Head of caudate nucleus (tissue), 42 donors: ENCODE measurements at places on chromosomes 7 and 10.
A peak's percentile ranks its signal among the peaks of the same experiment; 100 is the strongest.

GRCh38 chr10:6713716-6714115, 133.6 kb upstream of the PRKCQ start:
- DNase-seq, result no peak

- DNase-seq, result no peak
Measured at GRCh38 chr10:47268696-47269095, 31.3 kb upstream of the GDF10 start.

DNA sequence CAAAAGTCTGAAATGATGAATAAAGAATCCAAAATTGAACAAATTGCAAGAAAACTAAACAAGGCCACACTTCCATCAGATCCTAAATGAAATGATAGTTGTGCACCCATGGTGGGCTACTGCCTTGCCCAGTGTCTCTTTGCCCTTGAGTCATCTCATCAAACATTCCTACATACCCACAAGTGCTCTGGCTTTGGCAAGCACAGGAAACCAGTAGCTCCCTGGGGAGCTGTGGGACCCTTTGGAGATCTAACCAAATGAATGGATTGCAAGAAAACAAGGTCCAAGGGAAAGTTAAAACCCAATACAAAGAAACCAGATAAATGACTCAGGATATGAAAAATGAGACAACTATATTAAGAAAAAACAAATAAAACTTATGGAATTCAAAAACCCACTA, 129.8 kb upstream of the TMEM229A start:
- no peak for DNase-seq

- no peak for DNase-seq
Measured at GRCh38 chr7:128206747-128207500, 34.2 kb upstream of the LEP start.

DNA sequence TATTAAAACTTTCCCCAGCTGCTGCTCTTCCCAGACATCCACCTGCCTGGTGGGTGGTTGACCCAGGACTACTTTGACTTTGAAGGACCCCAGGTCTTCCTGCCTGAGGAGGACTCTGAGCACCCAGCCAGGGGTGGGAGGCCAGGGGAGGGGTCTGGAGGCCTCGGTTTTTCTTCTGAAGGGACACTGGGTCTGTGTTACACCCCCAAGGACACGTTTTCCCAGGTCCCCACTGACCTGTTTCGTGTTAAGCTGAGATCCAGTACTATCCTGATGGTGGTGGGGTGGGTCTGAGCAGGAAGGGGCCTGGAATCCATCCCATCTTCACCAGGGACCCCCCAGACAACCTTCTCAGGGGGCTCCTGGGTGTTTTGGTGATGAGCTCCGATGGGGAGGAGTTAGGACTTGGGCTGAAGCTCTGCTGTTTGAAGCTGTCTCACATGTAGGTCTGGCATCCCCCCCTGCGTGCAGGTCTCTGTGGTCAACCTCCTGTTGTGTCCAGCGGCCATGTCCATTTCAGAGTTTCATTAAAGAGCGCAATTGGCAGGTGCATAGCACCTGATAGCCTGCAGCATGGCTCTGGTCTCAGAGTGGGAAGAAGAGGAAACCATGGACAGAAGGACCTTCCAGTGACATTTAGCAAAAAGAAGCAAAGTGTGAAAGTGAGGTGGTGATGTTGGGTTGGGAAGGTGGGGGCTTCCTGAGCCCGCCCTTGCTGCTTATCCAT, 3.5 kb downstream of the JAKMIP3 start:
- no peak for DNase-seq

DNA sequence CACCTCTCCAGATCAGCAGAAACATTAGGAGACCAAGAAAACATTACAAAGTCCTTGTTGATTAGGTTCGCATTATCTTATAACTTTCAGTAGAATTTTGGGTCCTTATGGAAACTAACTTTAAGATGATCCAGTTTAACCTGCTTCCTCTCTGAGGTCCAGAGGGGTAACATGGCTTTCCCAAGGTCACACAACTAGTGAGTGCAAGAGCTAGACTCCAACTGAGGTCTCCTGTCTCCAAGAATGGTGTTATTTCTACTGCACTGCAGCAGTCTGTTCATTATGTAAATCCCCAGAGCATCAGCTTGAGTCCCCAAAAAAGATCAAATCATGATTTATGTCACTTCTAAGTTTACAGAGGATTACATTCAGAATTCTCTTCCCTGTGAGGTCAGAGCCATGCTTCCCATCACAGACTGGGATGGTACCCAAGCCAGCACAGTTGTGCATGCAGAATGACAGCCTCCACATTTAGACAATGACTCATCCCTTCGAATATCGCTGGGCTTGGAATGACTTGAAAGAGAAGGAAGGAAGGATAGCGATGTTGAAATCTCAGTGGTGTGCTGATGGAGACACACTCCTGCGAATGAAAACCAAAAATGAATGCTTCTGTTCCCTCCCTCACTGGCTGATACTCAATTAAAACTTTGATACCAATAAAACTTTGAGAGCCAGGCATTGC, 163.1 kb upstream of the PLXNA4 start:
- DNase-seq, result no peak

DNA sequence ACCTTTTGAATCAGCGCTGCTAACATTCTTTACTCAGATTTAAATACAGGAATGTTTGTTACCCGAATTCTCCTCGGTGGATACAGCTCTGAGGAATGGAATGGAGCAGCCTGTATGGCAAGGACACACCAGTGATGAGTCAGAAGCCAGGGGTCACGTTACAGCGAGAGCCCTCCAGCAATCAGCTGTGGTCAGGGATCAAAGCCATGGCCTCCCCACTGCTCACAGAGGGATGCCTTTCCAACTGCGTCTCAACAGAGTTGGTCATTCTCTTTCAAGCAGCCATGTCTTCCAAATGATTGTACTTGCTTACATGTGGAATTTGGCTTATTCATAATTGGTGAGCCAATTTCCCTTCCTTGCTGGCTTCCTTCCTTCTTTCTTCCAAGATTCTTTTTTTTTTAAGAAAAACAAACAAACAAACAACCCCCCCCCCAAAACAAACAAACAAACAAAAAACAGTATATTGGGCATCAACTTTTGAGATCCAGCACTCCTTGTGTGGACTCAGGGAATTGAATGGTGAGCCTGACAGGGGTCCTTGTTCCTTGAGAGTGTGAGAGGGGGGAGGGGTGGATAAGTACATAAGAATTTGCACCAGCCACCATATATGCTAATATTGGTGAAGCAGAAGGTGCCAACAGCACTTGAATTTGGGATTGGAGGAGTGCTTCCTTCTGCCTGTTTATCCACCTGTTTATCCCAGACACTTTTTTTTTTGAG, 100.2 kb downstream of the ATXN7L1 start:
- DNase-seq, result no peak

DNA sequence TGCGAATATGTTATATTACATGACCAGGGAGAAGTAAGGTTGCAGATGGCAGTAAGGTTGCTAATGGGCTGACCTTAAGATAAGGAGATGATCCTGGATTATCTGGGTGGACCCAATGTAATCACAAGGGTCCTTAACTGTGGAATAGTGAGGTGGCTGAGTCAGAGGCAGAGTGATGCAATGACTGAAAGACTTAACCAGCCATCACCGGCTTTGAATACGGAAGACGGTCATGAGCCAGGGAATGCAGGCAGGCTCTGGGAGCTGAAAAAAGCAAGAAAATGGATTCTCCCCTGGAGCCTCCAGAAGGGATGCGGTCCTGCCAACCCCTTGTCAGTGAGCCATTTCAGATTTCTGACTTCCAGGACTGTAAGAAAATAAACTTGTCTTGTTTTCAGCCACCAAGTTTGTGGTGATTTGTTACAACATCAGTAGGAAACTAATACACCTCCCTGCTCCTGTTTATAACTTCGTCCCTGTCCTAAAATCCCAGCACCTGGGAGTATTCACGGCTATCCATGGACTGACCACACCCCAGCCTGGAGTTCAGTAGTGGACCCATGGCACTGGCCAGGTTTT, 4.6 kb upstream of the C10orf95 start:
- DNase-seq, result no peak

- DNase-seq, result no peak
Measured at GRCh38 chr7:45596665-45597095, 22.5 kb downstream of the ADCY1 start.

DNA sequence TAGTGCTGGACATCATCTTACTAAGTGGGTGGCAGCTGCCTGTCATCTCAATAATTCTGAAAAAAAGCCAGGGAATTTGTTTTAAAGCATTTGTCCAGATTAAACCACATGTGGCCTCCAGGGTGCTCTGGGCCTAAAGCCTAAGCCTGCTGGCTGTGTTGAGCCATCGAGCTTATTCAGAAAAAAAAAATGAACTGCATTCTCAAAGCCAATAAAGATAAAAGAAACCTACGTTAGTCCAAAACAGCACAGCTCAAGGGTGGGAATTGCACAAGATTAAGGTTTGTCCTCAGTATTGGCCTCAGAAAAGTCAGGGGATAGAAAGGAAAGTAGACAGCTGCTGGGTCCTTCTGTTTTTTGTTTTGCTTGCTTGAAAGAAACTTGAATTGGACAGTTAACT, 22.6 kb upstream of the PRTFDC1 start:
- DNase-seq, result no peak

DNA sequence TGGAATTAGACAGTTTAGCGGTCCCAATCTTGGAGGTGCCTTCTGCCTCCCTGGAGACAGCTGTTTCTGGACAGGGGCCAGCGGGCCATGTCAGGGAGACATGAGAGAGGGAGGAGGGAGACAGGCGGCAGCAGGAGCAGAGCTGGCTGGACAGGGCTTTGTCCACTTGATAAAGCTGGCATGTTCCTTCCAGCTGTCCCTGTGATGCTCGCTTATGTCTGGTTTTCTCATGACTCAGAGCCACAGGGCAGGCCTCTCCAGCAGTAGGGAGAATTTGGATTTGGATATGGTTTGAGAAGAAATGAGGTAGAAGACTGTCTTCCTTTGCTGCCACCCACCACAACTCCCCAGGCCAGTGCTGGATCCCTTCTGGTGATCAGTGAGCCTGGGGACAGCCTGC, 51.7 kb upstream of the SORCS3 start:
- DNase-seq, result no peak

DNA sequence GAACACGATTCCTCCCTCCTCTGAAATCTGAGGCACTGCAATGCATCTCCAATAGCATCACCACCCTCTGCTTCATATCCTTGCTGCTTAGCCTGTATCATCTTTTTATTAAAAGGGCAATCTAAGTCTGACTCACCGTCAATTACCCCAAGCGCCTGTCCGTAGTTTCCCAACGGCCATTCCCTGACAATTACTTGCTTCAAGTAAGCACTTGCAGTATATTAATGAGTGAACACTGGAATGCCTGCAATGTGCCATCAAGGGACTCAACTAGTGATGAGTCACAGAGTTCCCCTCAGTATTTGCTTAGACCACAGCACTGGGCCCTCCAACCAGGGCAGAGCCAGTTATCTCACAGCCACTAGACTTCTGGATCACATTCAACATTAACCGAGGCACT, 19.5 kb upstream of the PPP1R3C start:
- DNase-seq, result no peak

GRCh38 chr10:127996586-127996985, 89.7 kb downstream of the PTPRE start:
- peak; percentile 15 for DNase-seq

DNA sequence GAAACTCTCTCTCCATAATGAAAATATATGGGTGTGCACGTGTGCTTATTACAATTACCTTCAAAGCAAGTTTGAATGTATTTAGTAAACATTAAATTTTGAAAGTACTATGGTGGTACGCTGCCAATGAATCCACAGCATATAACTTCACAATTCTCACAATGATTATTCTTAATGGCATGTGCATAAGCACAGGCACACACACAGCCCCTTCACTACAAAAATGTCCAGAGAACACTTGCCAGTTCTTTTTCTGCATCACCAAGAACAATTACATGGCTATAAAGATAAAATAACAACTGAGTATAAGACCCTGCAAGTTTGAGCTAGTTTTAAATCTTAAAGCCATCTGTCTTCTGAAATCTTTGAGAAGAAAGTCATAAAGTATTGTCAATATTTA, 22.2 kb downstream of the SGCE start:
- no peak for DNase-seq

GRCh38 chr7:28360739-28361138, 51.6 kb upstream of the CREB5 start:
- DNase-seq, result no peak

GRCh38 chr7:31236868-31237267, 103.7 kb downstream of the NEUROD6 start:
- DNase-seq, result no peak
